ENCODE measurements at places on chromosomes 13 and 19.

GRCh38 chr13:91701975-91702374 is 303.6 kb downstream of the GPC5 start:
- no peak for DNase-seq

- DNase-seq = no peak
These were observed 69.9 kb downstream of the RUBCNL start for GRCh38 chr13:46317120-46317519.

DNA sequence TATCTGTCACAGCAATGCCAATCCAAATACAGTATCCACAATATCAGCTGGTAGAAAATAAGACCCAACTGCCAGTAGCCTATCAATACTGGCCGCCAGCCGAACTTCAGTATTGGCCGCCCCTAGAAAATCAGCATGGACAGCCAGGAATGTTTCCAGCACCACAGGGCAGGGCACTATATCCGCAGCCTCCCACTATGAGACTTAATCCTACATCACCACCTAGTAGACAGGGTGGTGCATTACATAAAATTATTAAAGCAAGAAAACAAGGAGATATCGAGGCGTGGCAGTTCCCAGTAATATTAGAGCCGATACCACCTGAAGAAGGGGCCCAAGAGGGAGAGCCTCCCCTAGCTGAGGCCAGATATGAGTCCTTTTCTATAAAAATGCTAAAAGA is 111.3 kb downstream of the ZNF486 start:
- no peak for DNase-seq

DNA sequence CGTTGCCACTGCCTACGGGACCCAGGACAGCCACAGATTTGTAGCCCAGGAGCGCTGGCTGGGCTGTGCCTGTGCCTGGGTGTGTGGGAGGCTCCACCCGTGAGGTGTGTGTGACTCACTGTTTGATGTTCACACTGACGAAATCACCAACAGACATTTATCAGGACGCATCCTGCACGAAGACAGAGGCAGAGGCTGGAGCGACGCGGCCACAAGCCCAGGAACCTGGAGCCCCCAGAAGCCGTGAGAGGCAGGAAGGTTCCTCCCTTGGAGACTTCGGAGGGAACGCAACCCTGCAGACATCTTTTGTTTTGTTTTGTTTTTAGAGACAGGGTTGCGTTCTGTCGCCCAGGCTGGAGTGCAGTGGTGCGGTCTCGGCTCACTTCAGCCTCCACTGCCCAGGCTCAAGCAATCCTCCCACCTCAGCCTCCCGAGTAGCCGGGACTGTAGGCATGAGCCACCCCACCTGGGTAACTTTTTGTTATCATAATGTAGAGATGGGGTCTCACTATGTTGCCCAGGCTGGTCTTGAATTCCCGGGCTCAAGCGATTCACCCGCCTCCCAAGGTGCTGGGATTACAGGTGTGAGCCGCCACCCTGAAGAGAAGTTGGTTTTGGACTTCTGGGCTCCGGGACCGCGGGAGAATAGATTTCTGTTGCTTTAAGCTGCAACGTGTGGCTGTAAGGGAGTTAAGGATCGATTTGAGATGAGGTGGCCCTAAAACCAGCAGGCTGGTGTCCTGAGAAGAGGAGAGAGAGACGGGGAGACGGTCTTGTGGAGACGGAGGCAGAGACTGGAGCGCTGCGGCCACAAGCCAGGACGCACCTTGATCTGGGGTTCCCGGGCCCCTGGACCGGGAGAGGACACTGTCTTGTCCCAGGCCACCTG is 24.9 kb upstream of the WDR18 start:
- peak; percentile 35 for DNase-seq

DNA sequence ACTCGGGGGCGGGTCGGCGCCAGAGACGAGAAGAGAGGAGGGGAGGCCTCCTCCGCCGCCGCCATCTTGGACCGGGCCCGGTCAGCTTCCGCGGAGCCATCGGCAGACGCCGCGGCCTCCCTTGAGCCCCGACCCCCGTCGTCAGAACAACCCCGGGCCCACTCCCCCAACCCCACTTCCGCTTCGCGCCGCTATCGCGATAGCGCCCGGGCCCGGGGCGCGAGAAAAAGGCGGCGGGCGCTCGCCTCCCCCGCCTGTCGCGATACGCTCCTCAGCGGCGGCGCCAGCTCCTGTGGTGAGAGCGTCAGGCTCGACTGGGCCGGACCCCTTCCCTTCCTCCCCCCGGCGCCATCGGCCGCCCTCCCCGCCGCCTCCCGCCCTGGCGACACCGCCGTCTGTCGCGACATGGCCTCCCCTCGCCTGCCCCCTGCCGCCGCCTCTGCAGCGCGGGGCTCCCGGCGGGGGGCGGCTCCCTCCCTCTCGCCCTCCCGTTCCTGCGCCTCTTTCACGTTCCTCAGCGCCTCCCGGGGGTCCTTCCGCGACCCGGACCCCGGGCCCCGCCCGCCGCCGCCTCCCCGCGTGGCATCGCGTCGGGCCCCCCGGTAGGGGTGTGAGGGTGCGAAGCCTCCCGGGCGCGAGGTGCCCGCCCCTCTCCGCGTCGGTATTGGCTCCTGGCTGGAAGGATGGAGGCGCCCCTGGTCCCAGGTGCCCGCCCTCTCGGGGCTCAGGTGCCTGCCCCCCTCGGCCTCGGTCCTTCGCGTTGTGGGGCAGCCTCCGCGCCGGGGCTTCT is at the start of gene CNOT3:
TSS of gene CNOT3 (plus strand) at position 64 of the 790 bp plus-strand sequence. CDS start 5,217 bp downstream, outside the sequence.
- no peak for DNase-seq

- no peak for DNase-seq
These were observed 20.7 kb downstream of the IGFL1 start for GRCh38 chr19:46250076-46250735.

- DNase-seq = no peak
These were observed 393.8 kb downstream of the LIG4 start for GRCh38 chr13:107821492-107821891.

GRCh38 chr13:114102131-114102520 is 30.3 kb downstream of the RASA3 start:
- DNase-seq = no peak

GRCh38 chr19:55426042-55426441 is 17.1 kb downstream of the SHISA7 start:
- no peak for DNase-seq

DNA sequence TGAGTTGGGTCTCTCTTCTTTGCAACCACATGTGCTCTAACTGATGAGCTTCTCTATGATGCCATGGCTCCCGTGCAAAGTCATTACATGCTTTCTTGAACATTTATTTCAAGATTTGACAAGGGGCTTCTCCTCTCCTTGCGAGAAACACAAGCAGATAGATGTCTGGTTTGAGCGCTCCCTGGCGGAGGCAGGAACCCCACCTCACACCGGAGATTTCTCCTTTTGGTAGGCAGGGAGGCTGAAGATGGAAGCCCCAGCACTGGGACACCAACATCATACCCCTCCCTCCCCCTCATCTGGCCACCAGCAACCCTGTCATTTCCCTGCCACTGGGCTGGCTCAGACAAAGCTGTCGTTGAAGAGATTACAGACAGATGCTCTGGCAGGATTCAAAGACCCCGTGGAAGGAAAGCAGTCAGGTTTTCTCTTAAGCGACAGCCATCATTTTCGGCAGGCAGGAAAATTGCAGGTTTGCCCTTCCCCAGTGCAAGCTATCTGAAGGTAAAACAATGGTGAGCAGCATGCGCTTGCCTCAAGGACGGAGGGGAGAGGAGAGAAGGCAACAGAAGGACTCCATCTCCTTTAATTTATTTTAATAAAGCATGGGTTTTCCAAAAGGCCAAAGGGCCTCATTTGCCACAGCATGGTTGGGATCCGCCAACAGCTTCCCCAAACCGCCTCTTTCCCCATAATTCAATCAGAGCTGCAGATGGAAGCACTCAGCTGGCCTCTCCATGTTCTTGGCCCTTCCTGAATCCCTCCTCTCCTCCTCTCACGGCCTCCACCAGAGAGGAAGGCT is 344.1 kb upstream of the TSHZ3 start:
- DNase-seq = no peak

DNA sequence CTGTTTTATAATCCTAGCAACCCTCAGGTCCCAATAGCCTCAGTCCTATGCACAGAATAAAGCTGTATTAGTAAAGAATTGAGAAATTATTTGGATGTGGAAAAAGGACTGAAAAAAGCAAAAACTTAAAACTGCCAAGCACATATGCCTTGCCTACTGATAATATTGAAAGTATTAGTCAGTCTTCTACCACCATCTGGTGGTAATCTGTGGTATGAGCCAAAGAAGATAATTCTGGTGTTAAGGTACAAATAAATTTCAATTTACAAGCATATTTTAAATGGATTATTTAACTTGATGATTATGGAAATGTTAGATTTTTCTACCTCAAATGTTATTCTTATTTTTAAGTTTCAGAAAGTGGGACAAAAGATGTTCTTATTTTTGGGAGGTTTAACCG is 460.3 kb upstream of the KLHL1 start:
- no peak for DNase-seq

DNA sequence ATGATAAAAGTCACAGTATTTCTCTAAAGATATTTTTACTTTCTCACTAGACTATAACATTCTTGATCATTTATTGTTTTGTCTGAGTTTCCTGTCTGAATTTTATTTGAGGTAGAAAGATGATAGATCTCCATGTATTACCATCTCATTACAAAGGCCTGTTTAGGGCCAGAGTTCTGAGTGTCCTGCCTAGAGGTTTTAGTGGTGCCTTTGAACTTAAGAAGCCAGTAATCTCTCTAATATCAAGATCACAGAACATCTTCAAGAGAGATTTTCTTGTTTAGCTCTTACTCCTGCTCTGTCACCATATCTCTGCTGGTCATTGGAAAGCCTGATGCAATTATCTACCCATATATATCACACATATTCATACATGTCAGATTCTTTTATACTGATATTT is 101.5 kb downstream of the ZAR1L start:
- no peak for DNase-seq

DNA sequence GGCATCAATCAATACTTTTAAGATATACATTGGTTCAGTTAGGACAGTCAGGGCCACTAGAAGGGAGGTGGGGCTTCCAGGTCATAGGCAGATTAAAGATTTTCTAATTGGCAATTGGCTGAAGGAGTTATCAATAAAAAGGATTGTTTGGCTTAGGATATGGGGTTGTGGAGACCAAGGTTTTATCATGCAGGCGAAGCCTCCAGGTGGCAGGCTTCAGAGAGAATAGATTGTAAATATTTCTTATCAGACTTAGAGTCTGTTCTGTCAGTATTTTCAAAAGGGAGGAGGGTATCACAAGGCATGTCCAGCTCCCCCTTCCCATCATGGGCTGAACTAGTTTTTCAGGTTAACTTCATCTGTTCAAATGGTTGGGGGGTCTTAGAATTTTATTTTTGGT is 77.4 kb upstream of the FARP1 start:
- no peak for DNase-seq

DNA sequence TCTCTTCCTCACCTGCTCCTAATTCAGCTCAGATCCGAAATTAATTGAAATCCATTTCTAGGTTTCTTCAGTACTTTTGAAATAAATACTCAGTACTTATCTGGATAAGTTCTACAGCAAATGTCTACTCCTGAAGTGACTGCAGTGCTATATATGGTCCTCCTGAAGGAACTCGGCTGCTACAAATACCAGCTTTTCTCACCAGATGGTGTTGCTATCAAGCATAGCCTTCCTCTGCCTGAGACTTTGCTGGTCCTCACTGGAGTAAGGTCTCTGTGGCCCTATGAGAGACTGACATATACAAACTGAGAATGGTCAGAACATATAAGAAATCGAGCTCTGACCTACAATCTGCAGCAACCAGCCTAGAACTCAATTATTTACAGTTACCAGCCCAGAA is 161.6 kb downstream of the NDFIP2 start:
- no peak for DNase-seq

DNA sequence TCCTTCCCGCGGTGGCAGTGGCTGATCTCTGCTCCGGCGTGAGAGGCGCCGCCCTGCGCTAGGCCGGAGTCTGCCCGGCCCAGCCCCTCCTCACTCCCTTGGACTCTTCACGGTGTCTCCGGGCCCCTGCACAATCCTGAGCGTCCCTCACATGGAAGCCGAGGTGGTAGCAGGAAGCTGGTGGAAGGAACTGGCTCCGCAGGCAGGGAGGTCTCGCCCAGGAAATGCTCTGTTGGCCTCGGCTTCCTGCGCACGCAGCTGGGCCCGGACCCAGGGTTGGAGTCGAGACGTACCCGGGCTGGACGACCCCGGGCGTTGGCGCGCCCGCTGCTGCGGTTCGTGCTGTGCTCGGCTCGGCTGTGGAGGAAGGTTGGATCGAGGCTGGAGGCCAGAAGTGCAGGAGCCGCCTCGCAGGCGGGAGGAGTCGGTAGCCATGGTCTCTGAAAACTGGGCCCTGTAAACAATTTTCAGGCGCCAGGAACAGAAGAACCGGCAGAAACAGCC is 46.3 kb downstream of the ZNF724 start:
- no peak for DNase-seq

DNA sequence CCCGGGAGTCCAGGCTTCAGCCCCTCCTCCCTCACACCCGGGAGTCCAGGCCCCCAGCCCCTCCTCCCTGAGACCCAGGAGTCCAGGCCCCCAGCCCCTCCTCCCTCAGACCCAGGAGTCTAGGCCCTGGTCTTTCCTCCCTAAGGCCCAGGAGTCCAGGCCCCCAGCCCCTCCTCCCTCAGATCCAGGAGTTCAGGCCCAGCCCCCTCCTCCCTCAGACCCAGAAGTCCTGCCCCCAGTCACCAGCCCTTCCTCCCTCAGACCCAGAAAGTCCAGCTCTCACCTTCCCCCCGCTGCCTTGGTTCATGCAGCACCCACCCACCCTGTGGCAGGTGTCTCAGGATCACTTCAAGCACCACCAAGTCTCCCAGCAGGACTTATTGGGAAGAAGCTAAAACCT is 14.1 kb downstream of the CYTH2 start:
- no peak for DNase-seq

GRCh38 chr13:103238441-103238840 is 172.2 kb upstream of the SLC10A2 start:
- no peak for DNase-seq

DNA sequence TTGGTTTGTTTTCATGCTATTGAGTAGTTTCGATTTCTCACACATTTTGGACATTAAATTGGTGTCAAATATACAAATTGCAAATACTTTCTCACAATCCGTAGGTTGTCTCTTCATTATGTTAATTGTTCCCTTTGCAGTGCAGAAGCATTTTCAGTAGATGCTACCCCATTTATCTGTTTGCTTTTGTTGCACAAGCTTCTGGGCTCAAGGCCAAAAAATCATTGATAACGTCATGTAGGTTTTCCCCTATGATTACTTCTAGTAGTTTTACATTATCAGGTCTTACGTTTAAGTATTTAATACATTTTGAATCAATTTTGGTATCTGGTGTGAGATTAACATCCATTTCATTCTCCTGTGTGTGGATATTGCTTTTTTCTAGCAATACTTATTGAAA is 14.0 kb upstream of the ZNF347 start:
- no peak for DNase-seq
